ENCODE measurements at places on chromosomes 7 and 10.

- DNase-seq = no peak
These were observed 546.4 kb upstream of the C7orf33 start for GRCh38 chr7:148044173-148044572.

- no peak for DNase-seq
These were observed 743 bp upstream of the PITRM1 start for GRCh38 chr10:3173171-3173878.

DNA sequence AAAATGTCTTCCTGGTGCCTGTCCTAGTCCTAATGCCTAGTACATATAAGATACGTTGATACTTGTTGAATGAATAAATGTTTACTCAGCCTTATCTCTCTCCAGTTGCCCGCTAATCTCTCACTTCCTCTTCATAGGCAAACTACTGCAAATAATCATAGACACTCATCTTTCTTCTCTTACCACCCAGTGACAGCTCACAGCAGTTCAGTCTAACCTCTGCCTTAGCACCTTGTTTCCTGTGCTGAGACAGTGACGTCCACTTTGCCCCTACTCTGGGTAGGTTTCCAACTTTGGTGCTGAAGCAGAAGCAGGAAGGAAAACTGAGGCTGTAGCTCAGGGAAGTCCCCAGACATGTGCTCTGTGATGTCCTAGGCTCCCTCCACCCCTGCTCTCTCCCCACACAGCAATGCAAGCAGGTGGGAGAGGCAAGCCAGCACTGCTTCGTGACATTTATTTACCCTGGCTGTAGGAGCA is 45.5 kb upstream of the RHOBTB1 start:
- DNase-seq = no peak

GRCh38 chr10:109962247-109962646 is 38.9 kb upstream of the XPNPEP1 start:
- DNase-seq = no peak

DNA sequence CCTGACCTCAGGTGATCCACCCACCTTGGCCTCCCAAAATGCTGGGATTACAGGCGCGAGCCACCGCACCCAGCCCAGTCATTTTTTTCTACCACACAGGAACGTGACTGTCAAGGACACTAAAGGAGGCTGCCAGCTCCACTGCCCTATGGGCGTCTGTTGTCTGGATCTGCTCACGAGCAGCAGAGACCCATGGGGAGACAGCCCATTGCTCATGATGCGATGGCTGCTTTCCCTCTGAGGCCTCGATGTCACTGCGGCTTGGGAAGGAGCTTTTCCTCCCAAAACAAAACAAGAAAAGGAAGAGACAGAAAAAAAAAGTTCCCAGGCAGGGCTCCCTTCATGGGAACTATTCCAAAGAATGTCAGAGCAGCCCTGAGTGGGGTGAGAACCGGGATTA is 70.5 kb downstream of the DENND2A start:
- DNase-seq = no peak

DNA sequence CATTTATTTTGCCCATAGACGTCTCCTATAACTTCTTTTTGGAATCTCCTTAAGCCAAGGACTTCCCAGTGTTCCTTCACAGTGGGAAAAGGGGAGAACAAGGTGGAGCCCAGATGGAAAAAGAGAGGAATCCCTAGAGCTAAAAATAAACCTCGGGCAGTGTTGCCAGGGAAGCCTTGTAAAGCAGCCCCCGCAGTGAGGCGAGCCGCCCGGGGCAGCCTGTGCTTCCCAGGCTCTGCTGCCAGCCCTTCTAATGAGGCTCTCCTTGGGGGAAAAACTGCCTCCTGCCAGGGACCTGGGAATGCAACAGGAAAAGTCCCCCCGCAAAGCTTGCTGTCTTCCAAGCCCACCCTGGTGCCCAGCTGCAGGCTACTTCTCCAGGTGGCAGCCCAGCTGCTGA is 71.7 kb downstream of the SH3PXD2A start:
- DNase-seq = no peak

GRCh38 chr7:106026101-106026500 is 63.0 kb downstream of the CDHR3 start:
- DNase-seq = no peak

- DNase-seq = no peak
These were observed 181.4 kb downstream of the IPMK start for GRCh38 chr10:58086144-58086762.

DNA sequence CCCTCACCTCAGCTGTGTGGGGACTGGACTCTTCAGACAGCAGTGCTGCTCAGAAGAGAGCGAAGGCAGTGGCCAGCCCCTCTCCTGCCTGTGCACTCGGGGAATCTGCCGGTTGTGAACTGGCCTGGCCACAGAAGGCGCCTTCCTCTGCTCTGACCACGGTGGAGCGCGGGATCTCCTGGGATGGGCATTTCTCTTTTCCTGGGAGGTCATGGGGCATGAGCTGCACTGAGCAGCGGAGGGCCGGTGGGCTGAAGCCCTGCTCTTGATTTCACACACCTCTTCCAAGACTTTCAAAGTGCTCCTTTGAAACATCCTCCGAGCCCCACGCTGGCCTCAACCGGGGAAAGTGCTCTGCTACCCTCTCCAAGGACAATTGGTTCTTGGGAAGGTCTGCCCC is 125.6 kb upstream of the FAM20C start:
- DNase-seq = no peak

- no peak for DNase-seq
These were observed 286.3 kb downstream of the FGFR2 start for GRCh38 chr10:121311812-121312443.

DNA sequence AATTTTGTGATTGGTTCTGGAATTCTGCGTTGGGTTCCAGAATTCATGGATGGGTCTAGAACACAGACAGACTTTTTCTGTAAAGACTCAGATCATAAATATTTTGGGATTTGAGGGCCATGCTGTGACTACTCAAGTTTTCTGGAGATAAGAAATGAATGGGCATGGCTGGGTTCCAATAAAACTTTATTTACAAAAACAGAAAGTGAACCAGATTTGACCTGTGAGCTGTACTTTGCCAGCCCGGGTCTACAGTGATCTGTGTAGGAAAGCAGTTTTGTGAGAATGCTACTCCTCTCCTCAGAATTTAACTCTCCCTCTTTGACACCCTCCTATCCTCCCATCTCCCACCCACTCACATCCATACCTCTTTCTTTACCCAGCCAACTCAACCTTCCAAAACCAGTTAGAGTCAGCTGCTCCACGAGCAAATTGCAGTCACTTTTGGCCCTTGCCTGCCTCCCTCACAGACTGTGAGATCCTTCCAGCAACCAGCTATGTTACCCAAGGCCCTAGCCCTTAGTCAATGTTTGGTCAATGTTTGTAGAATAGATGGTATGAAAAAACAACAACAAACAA is 312.8 kb upstream of the ZMIZ1 start:
- no peak for DNase-seq

- DNase-seq = no peak
These were observed 48.8 kb upstream of the SLC35B4 start for GRCh38 chr7:134365341-134366054.

GRCh38 chr10:5571826-5572225 is 47.1 kb downstream of the CALML3 start:
- DNase-seq = no peak

- DNase-seq = no peak
These were observed 36.0 kb upstream of the NRP1 start for GRCh38 chr10:33370434-33370930.

GRCh38 chr7:148434181-148434757 is 156.3 kb upstream of the C7orf33 start:
- no peak for DNase-seq

DNA sequence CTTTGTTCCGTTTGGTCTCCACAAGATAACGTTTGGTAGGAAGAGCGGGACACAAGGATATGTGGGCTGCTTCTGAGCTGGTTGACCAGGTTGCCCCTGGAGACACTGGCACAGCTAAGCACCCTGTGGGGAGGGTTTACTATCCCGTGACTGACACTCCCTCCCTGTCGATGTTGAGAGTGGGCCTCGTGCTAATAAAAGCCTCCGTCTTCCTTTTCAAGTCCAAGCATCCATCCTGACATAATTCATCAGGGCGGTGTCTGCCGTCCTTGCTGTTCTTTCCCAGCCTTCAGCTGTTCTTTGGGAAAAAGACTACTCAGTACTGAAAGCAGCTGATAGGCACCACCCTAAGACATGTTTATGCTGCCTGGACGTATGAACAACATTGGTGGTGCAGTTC is 49.6 kb downstream of the SHH start:
- no peak for DNase-seq

GRCh38 chr10:71073451-71074175 is 138.8 kb upstream of the UNC5B start:
- no peak for DNase-seq

DNA sequence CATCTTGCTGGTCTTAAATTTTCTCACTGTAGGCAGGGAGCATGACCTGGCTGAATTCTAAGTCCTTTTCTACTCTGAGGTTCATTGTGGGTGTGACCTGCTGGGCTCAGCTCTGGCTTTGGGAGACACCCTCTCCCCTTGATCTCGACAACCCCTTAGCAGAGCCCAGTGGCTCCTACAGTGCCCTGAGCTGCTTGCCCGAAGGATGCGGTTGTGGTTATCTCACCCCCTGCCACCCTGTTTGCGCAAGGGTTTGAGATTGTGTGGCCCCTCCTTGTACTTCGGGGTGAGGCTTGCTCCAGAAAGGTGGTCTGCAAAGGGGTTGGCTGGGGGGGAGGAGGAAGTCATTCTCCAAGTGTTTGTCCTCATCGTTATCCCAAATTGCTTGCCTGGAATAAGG is 55.3 kb downstream of the TCF7L2 start:
- DNase-seq = no peak

DNA sequence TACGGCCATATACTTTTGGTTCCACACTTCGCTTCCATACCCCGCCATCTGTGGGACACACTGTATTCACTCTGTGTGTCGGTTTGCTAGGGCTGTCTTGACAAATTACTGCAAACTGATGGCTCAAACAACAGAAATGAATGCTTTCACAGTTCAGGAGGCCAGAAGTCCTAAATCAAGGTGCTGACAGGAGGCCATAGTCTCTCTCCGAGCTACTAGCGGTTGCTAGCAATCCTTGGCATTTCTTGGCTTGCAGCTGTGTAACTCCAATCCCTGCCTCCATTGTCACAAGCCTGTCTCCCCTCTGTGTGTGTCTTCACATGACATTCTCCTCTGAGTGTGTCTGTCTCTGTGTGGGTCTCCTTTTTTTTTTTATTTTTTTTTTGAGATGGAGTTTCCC is 28.9 kb upstream of the BMPR1A start:
- no peak for DNase-seq

GRCh38 chr10:58518775-58519174 is 6.1 kb downstream of the BICC1 start:
- DNase-seq = no peak

DNA sequence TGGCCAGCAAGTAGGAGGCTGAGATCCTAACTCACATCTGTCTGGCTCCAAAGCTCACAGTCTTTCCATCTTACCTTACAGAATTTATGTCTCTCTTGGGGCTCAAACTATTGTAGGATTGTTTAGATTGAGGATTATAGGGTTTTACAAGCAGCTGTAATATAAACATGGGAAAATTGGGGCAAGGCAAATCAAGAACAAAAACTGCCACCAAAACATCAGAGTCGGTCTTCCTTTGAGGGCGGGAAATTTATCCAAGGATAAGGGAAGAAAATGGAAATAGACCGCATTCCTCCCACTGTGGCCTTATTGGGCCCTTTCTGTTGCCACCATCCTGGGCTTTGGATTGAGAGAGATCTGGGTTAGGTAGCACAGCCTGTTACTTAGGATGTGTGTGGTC is 22.5 kb downstream of the RBM20 start:
- DNase-seq = no peak

DNA sequence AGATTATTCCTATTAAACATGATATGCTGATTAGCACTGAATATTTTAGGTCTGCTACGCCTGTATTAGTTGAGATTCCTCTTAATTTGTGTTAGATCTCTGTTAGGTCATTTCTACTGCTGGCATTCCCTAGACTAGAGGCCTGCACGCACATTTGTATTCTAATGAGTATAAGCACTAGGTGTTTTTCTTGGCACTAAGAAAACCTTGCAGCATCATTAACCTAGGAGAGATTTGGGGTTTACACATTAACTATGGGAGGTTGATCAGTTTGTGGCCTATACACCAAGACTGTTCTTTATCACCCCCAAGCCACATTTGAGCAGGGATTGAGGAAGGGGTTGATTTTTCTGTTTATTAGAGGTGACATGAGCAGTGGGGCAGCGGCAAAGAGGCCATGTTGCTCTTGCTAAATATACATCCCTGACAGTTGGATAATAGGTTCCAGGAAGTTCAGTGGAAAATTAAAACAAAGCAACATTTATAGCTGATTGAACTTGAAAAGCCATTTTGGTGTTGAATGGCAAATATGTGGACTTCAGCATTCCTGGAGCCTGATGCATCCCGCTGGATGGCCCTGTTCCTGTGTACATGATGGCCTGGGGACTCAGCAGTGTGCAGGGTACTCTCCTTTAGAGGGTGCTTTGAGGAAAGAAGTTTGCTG is 65.2 kb downstream of the GBF1 start:
- DNase-seq = no peak

DNA sequence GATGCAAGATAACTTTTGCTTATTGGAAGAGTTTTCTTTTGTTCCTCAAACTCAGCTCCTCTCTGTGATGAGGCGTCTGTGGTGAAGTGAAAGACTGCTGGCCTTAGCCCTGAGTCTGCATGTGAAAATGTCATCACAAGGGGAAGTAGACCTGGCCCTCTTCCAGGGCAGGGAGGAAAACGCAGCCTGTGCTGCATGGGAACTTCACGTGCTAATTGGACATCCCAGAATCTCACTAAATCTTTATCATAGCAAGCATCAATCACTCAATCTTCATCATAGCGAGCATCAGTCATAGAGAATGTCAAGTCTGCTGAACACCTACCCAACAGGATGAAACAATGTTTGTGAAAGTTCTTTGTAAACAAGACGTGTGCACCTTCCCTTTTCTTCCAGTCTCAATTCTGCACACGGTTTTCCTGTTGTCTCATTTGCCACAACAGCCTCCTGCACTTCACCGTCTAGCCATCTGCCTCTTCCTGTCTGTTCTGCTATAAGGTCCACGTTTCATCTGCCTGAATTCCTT is 314.6 kb downstream of the FRMD4A start:
- DNase-seq = no peak

DNA sequence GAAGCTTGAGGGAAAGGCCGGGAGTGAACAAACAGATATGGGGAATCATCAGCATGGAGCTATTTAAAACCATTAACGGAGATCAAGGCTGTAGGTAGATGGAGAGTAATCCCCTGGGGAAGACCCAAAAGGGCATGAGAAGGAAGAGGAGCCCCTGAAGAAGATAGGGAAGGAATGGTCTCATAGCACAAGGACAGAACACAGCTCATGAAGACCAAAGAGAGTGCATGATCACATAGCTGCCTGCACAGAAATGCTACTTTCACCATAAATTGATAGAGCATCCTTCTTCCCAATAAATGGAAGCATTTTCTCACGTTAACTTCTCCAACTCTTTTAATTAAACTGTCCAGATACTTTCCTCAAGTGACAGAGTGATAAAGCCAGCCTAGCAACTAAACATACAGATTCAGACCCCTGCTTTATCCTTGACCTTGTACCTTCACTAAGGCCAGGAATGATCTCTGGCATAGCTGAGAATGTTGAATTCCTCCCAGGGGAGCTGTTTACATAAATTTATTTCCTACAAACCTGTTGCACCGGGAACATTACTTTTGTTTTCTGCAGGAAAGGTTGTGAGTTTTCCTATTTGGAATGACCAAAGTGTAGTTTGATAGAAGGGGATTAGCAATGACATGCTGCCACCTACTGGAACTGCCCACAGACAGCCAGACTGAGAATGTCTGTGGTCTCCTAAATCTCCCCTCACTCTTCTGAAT is 110.8 kb upstream of the LRGUK start:
- DNase-seq = no peak
